ENCODE measurements at places on chromosomes 2 and 18. TPM values are rescaled to one million over a fixed set of nuclear protein-coding genes. Genes with fewer than 3 reads are reported as not detected.

DNA sequence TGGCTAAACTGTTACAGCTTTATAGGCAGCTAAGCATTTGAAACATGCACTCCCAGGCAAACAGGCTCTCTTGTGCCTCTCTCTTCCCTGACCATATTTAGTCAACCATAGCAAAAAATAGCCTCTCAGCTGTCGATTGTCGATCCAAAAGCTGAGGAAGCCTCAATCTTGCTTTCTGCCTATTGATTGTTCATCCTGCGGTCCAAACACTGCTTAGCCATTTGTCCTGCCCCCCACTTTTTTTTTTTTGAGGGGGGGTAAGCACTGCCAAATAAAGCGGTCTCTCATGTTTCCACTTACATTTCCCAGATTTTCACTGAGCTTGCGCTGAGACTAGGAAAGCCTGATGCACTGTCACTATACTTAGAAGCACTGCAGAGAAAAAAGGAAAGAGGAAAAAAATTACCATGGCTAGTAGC, 90.8 kb downstream of the MIB1 start:
- peak overlapping the region; percentile 78 for H3K27ac ChIP-seq
- H3K4me3 ChIP-seq = peak overlapping the region; percentile 63
- H3K36me3 ChIP-seq = peaks cover 12% of the 10 kb centered on the region
- no peaks in the 10 kb centered on the region for H3K27me3 ChIP-seq

- H3K4me1 ChIP-seq = peaks cover 7% of the 10 kb centered on the region
- no peak overlapping the region for H3K27ac ChIP-seq
- no peaks in the 10 kb centered on the region for H3K36me3 ChIP-seq
- no peak for DNase-seq
- H3K4me3 ChIP-seq = no peak overlapping the region
- no peaks in the 10 kb centered on the region for H3K27me3 ChIP-seq
Measured at GRCh38 chr2:96340493-96341414, 5.2 kb downstream of the NCAPH start.

Gene UGT1A4
- not detected for total RNA-seq

Gene CRACDL
- total RNA-seq = 3.0 TPM

GRCh38 chr18:32333781-32334180, 136.9 kb downstream of the GAREM1 start:
- no peak overlapping the region for H3K4me3 ChIP-seq
- H3K4me1 ChIP-seq = peaks cover 35% of the 10 kb centered on the region
- DNase-seq = no peak
- H3K27me3 ChIP-seq = no peaks in the 10 kb centered on the region

- no peak overlapping the region for H3K4me3 ChIP-seq
- no peaks in the 10 kb centered on the region for H3K36me3 ChIP-seq
- no peaks in the 10 kb centered on the region for H3K4me1 ChIP-seq
- H3K27ac ChIP-seq = no peak overlapping the region
Measured at GRCh38 chr18:10504723-10505122, 21.1 kb upstream of the NAPG start.

Data from left ventricle myocardium inferior (tissue), 1 donor.